ENCODE measurements at places on chromosomes 12 and 14.
A peak's percentile ranks its signal among the peaks of the same experiment; 100 is the strongest.

DNA sequence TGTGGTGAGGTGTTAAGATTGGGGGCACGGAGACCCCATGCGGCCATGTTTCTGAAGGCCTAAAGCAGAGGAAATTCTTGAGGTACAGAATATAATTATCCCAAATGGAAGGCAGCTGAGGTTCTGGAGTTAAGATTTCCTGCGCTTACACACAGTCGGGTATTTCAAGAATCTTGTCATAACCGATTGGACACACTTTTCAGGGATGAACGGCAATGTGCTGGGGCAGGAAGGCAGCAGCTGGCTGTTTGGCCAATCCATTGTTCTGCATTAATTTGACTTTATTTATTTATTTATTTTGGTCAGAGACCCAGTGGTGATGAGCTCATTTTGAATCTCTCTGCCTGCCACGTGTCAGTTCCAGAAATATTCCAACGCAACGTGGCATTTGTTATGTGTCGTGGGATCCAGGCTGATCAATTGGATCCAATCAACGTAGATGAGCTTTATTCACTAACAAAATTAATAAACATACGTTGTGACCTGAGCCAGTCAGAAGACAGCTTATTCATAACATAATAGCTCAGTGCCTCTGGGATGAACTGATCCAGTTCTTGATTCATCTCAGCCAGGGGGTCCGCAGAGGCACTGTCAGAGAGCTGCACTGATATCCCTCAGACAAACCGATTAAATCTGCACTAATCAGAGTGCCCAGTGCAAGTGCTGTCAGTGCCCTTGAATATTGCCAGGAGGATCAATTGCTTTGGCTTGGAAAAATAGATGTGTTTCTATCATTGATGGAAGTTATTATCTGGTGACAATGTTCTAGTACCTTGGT, 181.0 kb downstream of the KTN1 start:
- DNase-seq, result no peak

GRCh38 chr12:92558215-92558773, 144.5 kb upstream of the PLEKHG7 start:
- no peak for DNase-seq

DNA sequence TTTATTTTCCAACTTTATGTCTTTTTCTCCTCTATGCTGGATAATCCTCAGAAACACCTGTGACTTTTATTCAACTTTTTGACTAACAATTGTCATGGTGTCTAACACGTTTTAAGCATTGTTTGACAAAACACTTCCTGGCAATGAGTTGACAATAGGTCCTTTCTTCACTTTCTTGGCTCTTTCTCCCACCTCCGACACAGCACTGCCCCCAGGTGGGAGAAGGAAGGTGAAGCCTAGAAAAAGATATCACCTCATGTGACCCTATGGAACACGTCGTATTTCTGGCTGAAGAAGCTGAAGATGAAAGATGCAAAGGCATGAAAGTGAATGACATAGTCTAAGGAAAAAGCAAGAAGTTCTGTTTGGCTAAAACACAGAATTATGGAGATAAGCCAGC, 430.0 kb downstream of the ETNK1 start:
- peak; percentile 56 for DNase-seq

- DNase-seq, result peak; percentile 57
Measured at GRCh38 chr14:74491956-74492775, 939 bp downstream of the NPC2 start.

DNA sequence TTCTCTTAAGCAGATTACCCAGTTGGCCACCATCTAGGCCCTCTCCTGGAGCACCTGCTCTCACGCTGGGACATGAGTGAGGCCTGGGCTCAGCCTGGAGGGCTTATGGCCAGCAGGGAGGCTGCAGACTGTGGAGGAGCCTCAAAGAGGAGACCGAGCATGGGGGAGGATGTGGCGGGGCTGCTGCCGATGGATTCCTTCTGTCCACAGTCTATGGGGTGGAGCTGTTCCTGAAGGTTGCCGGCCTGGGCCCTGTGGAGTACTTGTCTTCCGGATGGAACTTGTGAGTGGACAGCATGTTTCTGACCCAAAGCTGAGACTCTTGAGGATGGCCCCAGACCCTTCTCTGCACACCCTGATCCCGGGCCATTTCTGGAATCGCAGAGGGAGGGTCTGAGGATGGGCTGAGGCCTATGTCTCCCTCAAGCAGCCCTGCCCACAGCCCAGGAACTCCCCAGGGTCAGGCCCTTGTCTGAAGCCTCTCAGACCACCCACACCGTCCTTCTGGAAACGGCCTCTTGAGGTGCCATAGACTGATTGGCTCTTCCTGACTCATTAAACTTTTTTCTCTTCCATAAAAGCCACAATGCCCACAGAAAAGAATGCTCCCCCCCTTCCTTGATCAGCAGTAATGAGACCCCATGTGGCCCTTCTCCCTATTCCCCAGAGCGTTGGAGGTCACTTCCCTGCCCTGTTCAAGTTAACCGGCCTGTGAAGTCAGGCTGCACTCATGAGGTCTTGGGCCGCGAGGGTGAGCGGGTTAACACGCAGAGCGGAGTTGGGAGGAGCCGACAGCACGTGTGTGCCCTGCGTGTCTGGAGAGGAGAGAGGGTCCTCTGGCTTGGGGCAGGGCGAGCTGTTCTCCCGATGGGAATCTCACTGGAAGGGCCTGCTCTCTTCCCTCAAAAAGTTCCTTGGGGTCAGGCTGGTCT, 49.0 kb downstream of the SLC8B1 start:
- DNase-seq, result no peak

- DNase-seq, result no peak
Measured at GRCh38 chr12:60266381-60266852, 670.6 kb downstream of the SLC16A7 start.

- no peak for DNase-seq
Measured at GRCh38 chr14:93954900-93955849, 21.2 kb downstream of the ASB2 start.

GRCh38 chr12:131738196-131738595, 27.3 kb downstream of the SFSWAP start:
- peak; percentile 78 for DNase-seq

DNA sequence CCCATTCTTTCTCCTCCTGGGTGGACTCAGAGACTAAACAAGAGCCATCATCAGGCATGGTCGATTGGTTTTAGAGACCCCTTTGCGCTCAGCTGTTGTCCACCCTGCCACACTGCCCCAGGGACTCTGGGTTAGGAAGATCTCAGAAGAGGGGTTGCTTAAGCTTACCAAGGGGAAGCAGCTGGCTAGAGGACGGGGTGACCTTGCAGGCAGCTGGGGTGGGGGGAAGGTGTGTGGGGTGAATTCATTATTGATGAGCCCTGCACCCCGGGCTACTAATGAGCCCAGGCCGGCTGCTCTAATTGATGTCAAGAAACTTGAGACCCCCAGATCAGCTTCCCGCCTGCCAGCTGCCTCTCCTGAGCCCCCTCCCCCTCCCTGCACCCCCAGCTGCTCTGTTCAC, 8.7 kb upstream of the ZNF385A start:
- no peak for DNase-seq

GRCh38 chr12:51189790-51190355, 16.9 kb upstream of the TFCP2 start:
- no peak for DNase-seq

- no peak for DNase-seq
Measured at GRCh38 chr12:94900496-94900895, 103.0 kb downstream of the NDUFA12 start.

DNA sequence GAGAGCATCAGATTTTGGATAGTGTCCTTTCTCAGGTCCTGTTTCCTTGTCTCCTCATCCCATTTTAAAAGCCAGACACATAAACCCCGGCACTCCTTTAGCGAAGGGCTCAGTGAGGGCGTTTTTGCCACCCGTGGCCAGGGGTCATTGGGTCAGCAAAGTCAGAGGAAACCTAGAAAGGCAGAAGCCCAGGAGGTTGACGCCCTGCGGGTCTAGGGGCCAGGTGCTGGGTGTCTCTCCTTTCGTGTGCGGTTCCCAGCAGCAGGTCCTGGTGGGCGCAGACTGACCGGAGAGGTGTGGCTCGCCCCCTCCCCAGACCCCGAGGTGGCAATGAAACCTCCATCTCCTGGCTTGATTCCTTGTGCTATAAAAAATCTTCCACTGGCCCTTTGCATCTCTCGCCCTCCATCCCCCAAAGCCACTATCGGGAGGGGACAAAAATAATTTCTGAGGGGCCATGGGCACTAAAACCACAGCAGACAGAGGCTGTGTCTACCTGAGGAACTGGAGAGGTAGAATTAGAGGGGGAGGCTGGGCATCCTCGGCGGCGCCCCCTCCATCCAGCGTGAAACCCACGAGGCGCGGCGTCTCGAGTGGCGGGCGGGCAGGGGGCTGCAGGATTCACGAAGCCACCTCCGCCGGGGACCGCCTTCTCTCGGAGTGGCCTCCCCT, 858 bp upstream of the FRMD6 start:
- no peak for DNase-seq

- no peak for DNase-seq
Measured at GRCh38 chr12:101087920-101088319, 122.1 kb downstream of the SLC5A8 start.

DNA sequence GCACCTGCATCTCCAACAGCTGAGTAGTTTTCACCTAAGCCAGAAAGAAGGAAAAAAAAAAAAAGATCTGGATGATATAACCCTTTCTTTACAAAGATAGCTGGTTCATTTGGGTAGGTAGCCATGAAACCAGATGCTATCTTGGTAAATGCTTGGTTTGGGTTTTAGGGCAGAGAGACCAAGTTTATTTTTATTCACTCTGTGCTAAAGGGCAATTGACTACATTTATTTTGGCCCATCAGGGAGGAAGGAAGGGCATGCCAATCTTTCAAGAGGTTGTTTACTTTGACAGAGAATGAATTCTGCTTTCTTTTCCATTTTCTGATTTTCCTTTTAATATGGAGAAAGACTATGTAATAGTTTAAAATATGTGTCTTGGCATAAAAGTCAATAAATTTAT, 91.0 kb downstream of the NTN4 start:
- no peak for DNase-seq

- no peak for DNase-seq
Measured at GRCh38 chr12:15011162-15011561, 38.3 kb downstream of the PDE6H start.

DNA sequence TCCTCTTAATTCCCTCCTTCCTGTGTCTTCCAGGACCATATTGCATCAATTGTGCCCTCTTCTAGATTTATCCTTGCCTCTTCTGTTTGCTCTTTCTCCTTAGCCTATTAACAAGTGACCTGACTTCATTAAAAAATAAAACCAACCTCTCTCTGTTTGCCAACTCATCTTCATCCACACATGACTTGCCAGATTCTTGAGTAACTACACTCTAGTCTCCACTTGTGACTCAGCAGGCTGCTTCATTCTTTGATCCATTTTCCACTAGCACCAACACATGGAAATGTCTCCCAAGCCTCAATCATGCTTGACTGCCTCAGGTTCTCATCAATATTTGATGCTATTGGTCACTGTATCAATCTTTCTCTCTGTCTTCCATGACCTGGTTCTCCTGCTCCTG, 492.4 kb upstream of the TMPO start:
- DNase-seq, result no peak

- DNase-seq, result no peak
Measured at GRCh38 chr12:6968426-6968825, 2.0 kb downstream of the PHB2 start.

GRCh38 chr14:77609922-77610321, 6.5 kb downstream of the SPTLC2 start:
- DNase-seq, result no peak

- DNase-seq, result no peak
Measured at GRCh38 chr14:74630881-74631690, 19.0 kb upstream of the LTBP2 start.
